ENCODE measurements at places on chromosomes 2 and 18. TPM values are rescaled to one million over a fixed set of nuclear protein-coding genes. Genes with fewer than 3 reads are reported as not detected.

The UGT1A8 gene
- polyA plus RNA-seq: not detected

The MROH2A gene
- polyA plus RNA-seq: not detected

The PTPN18 gene
- 44.3 TPM for polyA plus RNA-seq

The TTN gene
- 0.75 TPM for polyA plus RNA-seq

The FBLN7 gene
- 14.3 TPM for polyA plus RNA-seq

The SALL3 gene
- polyA plus RNA-seq: 10.6 TPM

The SCYGR6 gene
- polyA plus RNA-seq: not detected

The KIAA2012 gene
- 0.08 TPM for polyA plus RNA-seq

The LRP1B gene
- polyA plus RNA-seq: 0.90 TPM
